CD4-positive, alpha-beta T cell treated with Interleukin-12 subunit alpha and Interleukin-12 subunit beta, for 1 hour (primary cell): ENCODE measurements at places on chromosomes 7 and 10.

- DNase-seq = no peak
Observed at GRCh38 chr10:4241724-4242345, 456.8 kb upstream of the KLF6 start.

DNA sequence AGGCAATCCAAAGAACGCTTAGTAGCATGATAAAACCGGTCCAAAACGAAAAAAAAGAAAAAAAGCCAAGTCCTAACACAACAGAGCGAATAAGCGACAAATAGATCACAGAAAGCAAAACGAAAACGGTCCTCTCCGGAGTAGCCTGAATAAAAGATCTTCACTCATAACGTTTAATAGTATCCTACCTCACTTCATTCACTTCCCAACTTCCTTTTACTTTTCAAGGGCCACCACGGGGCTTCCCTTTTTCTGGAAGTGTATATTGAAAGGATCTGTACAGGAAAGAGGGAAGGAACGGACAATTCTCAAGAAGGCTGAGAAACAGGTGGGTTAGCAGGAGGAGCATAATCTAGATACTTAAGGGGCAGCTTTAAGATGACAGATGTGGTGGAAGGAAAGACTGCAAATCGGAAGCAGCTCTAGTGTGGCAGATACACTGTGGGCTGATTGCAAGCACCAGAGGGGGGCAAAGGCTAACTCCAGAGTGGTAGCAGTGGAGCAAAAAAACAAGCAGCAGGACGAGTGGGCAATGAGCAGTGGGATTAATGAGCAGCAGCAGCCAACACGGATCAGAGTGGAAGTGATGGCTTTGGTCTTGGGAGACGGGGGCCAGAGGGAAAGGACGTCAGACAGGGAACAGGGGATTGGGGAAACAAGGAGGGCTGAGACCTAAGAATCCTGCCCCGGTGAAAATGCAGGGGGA, 866 bp downstream of the CNOT4 start:
- peak; percentile 41 for DNase-seq

DNA sequence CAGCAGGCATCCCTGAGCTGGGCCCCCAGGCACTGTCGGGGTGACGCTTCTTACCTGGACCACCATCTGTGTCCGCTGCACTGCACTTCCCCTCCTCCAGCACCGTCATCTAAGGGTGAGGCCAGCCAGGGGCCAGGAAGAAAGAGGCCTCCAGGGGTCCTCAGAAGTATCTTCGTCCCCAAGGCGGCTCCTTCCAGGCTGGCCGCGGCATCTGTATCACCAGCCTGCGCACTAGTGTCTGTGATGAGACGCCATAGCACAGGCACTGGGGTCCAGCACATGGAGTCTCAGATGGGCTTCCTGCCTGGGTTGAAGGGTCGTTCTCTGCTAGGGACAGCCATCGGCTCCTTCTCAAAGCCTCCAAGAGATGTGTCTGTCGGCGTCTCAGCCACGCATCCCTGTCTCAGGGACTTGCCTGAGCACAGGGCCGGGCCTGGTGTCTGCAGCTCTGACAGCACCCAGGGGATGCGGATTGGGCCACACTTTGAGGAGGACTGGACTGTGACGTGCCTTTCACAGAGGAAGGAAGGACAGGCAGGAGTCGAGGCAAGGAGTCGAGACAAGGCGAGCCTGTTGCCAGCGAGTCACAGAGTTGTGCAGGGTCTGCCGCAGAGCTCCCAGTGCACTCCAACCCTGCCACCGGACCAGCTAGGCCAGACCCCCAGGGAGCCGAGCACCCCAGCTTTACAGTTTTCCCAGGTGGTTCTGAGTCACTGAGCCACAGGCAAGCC, 101.5 kb upstream of the DIP2C start:
- no peak for DNase-seq

DNA sequence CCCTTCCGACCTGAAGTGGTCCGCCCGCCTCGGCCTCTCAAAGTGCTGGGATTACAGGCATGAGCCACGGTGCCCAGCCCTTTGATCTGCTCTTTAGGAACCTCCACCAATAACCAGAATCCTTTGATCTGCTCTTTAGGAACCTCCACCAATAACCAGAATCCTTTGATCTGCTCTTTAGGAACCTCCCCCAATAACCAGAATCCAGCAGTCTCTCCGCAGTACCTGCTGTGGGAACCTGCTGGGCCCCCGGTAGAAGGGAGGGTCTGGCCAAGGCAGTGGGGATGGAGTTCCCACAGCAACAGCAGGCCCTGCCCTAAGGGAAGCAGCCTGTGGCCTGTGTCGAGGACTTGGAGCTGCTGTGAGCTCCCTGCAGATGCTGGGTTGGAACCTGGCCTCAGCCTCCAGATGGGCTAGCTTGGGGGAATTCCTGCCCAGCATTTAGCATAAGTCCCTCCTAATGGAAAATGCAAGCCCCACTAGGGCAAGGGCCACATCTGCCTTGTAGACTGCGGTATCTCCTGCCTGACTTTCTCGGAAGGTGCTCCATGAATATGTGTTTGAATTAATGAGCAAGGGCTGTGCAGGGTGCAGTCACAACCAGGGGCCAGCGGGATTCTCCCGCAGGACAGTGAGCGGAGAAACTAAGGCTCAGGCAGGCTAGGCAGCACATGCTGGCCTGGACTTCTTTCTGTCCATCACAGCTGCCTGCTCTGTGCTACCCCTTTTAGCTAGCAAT, 165.8 kb downstream of the UBE2H start:
- DNase-seq = no peak

- no peak for DNase-seq
Observed at GRCh38 chr10:29828440-29828894, 193.7 kb upstream of the SVIL start.

- DNase-seq = no peak
Observed at GRCh38 chr10:103666087-103666761, 172.7 kb downstream of the NEURL1 start.
